Activated naive CD4-positive, alpha-beta T cell treated with anti-CD3 and anti-CD28 coated beads for 36 hours (primary cell): ENCODE measurements at places on chromosomes 2 and 18.

DNA sequence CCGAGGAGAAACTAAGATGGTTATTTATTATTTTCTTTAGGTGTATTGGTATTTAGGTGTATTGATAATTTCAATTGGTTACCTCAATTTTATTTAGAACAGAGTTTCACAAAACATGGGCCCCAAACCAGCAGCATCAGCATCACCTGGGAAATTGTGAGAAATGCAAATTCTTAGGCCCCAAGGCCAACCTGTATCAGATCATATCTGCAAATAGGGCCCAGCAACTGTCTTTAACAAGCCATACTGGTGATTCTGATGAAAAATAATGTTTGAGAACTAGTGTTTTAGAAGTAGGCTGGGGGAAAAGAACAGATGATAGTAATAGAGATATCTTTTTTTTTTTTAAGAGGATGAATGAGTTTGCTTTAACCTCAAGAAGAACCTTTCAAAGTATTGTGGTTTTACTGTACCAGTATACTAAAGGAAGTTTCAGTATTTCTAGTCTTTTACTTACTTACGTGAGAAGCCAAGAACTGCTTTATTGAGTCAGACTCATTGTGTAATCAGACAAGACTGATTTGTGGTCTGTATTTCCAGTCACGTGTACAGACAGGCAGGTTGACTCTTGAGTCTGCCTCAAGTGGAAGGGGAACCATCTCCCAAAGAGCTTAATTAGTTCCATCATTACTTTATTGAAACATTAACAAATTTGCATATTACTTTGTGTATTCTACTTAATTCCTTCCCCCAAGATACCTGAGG, 60.4 kb upstream of the GAREM1 start:
- peak; percentile 40 for DNase-seq

DNA sequence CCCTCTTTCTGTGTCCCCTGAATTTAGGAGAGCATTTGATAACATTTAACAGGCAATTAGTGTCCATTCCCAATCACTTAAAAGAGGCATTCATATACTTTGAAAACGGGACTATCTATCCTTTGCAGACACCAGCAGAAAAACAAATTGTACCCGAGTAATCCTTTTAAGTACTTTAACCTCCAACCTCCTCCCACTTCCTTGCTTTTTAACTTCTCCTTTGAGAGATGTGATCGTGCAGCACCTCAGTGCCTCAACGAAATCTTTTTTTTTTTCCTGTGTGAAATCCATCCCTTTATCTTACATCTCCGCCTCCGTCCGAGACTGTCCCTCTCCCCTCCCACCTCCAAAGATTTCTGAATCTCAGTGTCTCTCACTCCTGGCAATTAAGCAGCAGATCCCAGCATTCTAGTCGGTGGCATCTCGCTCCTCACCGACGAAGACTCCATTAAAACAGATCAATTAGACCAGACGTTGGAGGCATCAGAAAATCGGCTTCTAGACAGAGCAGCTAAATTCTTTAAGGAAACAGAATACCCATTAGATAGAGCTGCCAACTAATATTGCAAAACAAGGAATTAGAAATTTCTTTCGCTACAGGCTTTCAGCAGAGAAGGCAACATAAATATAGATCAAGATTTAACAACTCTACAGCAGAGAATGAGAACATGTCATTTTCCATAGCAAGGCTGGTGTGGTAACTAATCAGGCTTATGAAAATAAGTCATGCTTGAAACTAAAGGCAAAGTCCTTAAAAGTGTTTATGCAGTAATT, 1.9 kb upstream of the TMEFF2 start:
- DNase-seq: no peak

GRCh38 chr2:203737360-203737759, 30.9 kb downstream of the CD28 start:
- DNase-seq: no peak

- DNase-seq: no peak
Observed at GRCh38 chr2:157325786-157326185, at the start of gene ERMN. Gene ERMN, minus strand, starts transcription at chr2:157325824. Its CDS starts 182 bp downstream, at chr2:157325642.

GRCh38 chr2:12109363-12110017, 363.1 kb downstream of the LPIN1 start:
- DNase-seq: no peak
